ENCODE measurements at places on chromosomes 3 and 15.

DNA sequence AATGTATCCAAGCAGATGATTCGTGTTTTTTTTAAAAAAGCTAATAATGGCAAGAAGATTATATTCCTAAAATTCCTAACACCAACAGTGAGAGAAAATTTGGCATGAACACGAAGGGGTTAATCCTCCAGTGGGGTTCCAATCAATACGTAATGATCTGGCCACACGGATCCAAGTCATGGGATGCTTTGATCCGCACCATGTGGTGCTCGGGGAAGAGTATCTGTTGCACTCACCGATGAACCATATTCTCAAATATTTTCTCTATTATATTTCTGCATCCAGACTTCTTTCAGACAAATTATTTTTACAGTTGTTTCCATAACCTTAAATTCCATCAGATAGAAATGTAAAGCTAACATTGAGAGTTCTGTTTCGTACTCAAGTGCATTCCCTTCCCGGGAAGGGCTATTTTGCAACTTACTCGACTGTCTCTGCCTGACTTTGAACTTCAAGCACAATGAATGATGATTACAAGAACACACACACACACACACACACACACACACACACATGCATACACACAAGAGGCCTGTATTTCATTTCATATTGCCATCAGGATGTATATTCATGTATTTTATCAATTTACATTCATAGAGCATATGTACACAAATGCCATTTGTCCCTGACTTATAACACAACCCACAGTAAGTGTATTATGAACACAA lies 567.2 kb downstream of the FOXP1 start:
- DNase-seq: no peak

DNA sequence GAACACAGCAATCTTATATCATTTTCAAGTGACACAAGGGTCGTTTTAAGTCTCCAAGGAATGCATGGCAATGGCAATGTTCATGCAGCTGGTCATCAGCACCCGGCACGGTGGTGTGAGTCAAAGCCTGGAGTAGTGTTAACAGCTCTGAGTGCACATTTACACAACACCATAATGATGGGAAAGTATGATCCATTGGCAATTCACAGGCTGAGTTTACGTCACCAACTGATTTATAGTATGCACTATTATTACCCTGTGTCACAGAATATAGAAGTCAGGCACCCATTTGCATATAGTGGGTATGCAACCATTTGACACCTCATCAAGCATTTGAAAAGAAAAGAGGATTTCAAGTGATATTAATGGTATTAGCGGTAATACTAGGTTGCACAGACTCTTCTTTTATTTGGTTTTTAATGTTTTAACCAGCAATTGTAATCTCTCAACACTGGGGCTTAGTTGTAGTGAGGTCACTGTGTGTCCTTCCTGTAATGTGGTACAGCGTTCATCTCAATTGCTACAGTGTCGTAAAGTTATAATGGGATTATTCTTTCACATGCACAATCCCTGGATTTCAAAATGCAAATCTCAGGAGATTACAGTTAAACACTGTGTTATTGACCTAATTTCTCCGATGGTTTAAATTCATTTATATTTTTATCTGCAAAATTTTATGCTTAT lies 113.8 kb downstream of the C3orf38 start:
- no peak for DNase-seq

GRCh38 chr15:88805031-88805780 lies 2.0 kb downstream of the ACAN start:
- DNase-seq: no peak

DNA sequence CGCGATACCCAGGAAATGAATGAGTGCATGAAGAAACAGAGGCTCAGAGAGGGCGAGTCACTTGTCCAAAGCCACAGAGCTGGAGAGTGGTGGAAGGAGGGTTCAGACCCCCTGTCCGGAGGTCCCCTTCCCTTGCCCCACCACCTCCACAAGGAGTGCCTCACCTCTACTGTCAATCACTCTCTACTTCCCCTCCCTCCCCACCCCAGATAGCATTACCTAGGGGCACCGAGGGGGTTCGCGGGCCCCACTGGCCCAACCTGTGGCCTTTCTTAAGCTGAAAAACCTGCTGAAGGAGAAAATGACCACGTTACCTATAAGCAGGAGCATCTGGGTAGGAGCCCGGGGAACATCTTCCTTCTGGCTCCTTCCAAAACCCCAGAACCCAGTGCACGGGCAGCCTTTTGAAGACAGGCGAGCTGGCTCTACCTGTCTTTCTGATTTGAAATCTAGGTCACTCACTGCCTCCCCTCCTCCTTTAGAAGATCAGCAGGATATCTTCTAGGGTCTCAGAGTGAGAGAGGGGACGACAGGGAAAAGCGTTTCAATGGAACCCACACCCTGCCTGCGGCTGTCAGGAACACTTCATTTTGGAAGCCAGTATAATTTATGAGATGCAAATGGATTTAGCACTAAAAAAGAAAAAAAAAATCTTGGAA lies 89.9 kb upstream of the MEF2A start:
- no peak for DNase-seq

DNA sequence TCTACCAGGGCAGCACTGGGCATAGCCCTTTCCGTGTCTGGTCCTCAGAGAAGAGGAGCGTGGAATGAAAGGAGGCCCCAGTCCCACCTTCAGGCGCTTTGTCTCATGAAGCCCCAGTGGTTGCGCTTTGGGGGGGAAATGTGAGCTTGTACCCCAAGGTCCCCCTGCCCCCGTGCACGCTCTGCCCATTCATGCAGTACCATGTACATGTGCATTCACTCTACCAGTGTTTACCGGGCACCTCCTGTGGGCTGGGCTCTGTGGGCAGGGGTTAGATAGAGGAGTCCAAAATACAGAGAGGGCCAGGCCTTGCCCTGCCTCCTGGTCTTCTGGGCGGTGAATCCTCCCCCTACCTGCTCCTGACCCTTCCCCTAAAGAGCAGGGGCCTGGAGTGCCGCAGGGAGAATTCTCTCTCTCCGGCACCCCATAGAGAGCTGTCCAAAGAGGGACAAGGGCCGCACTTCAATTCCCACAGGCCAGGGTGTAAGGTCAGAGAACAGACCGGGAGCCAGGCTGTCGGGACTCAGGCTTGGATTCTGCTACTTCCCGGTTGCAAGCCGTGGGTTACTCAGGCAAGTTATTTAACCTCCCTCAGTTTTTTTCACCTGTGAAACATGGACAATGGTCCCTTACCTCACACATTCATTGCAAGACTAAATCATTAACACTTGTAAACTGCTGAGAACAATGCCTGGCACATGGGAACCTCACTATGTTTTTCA lies 153.4 kb downstream of the MEGF11 start:
- no peak for DNase-seq

DNA sequence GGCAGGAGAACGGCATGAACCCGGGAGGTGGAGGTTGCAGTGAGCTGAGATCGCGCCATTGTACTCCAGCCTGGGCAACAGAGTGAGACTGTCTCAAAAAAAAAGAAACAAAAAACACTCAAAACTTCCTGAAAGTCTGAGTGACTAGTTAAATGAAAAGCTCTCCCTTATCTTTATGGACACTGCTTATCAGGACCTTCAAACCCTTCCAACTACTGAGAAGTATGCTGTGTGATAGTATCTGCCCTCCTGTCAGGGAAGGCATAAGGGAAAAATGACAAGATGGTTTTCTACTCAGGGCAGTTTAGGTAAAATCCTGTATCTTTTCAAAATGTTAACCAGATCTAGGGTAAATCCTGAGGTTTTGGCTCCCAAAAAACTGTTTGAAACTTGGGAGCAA lies 21.8 kb downstream of the EMC7 start:
- no peak for DNase-seq

GRCh38 chr3:194474675-194475074 lies 12.1 kb downstream of the ATP13A3 start:
- no peak for DNase-seq

DNA sequence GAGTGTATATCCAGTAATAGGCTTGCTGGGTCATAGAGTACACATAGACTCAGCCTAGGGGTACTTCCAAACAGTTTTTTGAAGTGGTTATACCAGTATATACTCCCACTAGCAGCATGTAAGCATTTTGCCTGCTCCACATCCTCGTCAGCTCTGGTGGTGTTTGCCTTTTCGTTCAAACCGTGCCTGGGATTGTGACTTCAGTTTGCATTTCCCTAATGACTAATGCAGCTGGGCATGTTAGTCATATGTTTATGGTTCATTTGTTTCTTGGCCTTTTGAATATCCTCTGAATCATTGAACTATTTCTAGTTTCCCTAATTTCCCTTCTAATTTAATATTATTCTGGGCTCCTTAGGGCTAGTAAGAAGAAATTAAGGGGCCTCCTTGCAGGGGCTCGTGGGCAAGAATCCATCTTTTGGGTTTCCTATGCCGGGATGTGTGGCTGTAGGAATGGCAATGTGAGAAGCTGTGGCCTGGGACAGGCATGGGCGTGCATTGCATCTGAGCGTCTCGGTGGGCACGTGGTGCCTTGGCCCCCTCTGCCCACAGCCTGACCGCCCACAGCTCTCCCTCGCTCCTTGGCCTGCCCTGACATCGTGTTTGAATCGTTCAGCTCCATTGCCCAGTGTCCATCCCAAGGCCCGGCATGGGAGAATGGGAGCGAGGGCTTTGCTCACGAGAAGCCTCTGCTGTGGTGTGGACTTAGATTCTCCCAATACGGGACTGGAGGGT lies 26.4 kb downstream of the FAH start:
- DNase-seq: no peak

DNA sequence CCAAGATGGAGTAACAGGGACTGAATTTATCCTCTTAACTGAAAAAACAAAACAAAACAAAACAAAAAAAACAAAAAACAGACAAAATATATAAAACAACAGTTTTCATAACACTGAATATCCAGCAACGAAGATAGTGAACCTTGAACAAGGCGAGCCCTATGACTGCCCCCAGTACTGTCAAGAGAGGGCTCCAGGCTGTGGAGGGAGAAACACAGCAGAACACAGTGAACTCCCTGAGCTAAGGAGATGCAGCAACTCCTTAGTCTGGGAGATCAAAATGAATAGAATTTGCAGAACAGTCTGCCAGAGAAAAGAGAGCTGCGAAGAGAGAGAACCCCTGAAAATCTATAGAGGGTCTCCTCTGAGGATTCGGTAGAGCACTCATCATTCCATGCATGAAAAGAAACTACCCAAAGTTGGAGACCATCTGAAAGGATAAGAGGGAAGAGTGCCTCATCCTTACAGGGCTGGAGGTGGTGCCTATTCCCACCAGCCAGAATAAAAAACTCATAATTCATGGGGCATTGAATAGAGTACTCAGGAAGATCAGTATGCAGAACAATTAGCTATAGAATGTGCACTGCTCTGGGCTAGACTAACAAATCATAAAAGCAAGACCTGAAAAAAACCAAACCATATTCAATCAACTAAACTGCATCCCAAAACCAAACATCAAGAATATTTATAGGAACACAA lies 101.8 kb downstream of the FRMD4B start:
- DNase-seq: no peak
